ENCODE measurements at places on chromosomes 5 and 9. TPM values are rescaled to one million over a fixed set of nuclear protein-coding genes. Genes with fewer than 3 reads are reported as not detected.

Gene DNAH5
- total RNA-seq, result not detected

Gene TRIM14
- total RNA-seq, result 85.2 TPM

Gene PCDHB1
- total RNA-seq, result not detected

Gene IFNE
- total RNA-seq, result not detected

Gene RALGPS1
- total RNA-seq, result 4.1 TPM

DNA sequence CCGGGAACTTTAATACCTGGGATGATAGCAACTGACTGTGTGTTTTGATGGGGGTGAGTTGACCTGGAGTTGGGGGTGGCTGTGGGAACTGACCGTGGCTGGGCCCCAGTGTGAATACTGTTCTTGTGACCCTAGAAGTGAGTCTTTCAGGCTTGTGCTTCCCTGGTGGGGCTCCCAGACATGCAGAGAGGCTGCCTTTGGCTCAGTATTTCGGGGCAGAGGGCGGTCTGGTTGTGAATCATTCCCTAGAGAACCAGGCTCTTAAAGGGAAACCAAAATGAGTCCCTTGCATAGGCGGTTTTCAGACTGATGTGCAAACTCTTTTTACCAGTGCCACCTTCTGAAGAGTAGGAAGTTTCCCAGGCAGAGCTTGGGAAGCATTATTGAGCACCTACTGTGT lies 132.1 kb downstream of the MACROH2A1 start:
- no peaks in the 10 kb centered on the region for H3K36me3 ChIP-seq
- DNase-seq, result no peak
- no peak overlapping the region for H3K27ac ChIP-seq
- H3K27me3 ChIP-seq, result peaks cover 22% of the 10 kb centered on the region
- no peaks in the 10 kb centered on the region for H3K4me1 ChIP-seq
- H3K4me3 ChIP-seq, result no peak overlapping the region

DNA sequence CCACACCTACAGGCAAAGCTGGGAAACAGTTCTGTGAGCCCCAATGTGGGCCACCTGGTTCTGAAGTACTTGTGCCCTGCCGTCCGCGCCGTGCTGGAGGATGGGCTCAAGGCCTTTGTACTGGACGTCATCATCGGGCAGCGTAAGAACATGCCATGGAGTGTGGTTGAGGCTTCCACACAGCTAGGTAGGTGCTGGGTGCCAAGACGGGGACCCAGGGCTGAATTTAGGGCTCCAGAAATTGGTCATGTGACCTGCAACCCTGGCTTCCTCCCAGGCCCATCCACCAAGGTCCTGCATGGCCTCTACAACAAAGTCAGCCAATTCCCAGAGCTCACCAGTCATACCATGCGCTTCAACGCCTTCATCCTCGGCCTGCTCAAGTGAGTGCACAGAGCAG lies 46.9 kb upstream of the TESK1 start:
- no peak overlapping the region for H3K27ac ChIP-seq
- DNase-seq, result no peak
- H3K4me1 ChIP-seq, result no peaks in the 10 kb centered on the region
- no peaks in the 10 kb centered on the region for H3K27me3 ChIP-seq

GRCh38 chr5:103582364-103582763 lies 19.8 kb upstream of the NUDT12 start:
- H3K27me3 ChIP-seq, result no peaks in the 10 kb centered on the region
- H3K27ac ChIP-seq, result no peak overlapping the region
- DNase-seq, result no peak
- H3K36me3 ChIP-seq, result no peaks in the 10 kb centered on the region

GRCh38 chr5:138349852-138350562 lies 2.5 kb upstream of the KDM3B start:
- H3K4me1 ChIP-seq, result peaks cover 36% of the 10 kb centered on the region
- no peak overlapping the region for H3K4me3 ChIP-seq
- H3K27me3 ChIP-seq, result no peaks in the 10 kb centered on the region
- H3K36me3 ChIP-seq, result peaks cover 49% of the 10 kb centered on the region

- H3K27ac ChIP-seq, result no peak overlapping the region
- no peak overlapping the region for H3K4me3 ChIP-seq
- DNase-seq, result no peak
- peaks cover 33% of the 10 kb centered on the region for H3K36me3 ChIP-seq
Measured at GRCh38 chr9:37760416-37761161, 7.0 kb downstream of the TRMT10B start.

DNA sequence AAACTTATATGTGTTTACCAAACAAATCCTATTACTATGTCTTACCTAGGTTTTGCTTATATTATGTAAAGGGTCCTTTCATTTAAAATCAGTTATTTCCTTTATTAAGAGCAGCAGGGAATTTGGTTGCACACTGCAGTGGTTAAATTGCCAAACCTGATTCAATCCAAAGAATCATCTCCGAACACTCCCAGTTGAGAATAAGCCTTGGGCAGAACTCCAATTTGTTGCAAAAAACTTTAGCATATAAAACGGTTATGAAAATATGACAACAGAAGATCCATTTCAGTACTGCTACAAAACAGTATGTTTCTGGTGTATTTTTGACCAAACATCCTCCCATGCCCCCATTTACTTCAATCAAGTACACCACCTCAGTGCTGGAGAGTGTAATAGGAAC lies 587.0 kb upstream of the GRAMD2B start:
- H3K4me3 ChIP-seq, result no peak overlapping the region
- no peaks in the 10 kb centered on the region for H3K27me3 ChIP-seq
- DNase-seq, result no peak
- H3K27ac ChIP-seq, result no peak overlapping the region
- no peaks in the 10 kb centered on the region for H3K4me1 ChIP-seq

Data from activated CD8-positive, alpha-beta T cell treated with anti-CD3 and anti-CD28 coated beads, Interleukin-2, amount 10 ng/mL, durations not matched to agents 7 days and 5 days (primary cell).